ENCODE measurements at places on chromosomes 7 and 10. TPM values are rescaled to one million over a fixed set of nuclear protein-coding genes. Genes with fewer than 3 reads are reported as not detected.
A peak's percentile ranks its signal among the peaks of the same experiment; 100 is the strongest.

EPHB6 gene
- 13.1 TPM for total RNA-seq

PSMC2 gene
- 45.8 TPM for total RNA-seq

OR6B1 gene
- total RNA-seq: not detected

GPR85 gene
- total RNA-seq: not detected

ARHGEF5 gene
- 3.5 TPM for total RNA-seq

GRCh38 chr7:800692-801091 lies 31.6 kb upstream of the SUN1 start:
- H3K4me1 ChIP-seq: peaks cover 30% of the 10 kb centered on the region
- H3K36me3 ChIP-seq: no peaks in the 10 kb centered on the region
- peak overlapping the region; percentile 14 for H3K4me3 ChIP-seq
- H3K27ac ChIP-seq: peak overlapping the region; percentile 88
- no peak for DNase-seq

DNA sequence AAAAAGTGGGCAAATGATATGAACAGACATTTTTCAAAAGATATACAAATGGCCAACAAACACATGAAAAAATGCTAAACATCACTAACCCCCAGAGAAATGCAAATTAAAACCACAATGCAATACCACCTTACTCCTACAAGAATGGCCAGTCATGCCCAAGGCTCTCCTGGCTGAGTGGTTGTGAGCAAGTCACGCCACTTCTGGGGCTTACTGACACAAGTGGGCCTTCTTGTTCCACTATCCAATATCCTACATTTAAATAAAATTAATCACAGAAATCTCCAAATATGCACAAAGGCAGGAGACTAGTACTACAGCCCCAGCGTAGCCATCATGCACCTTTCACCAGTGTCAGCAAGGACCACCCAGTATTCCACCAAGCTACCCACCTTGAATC lies 181.9 kb downstream of the TNS3 start:
- peaks cover 35% of the 10 kb centered on the region for H3K36me3 ChIP-seq
- H3K27ac ChIP-seq: no peak overlapping the region
- peak; percentile 30 for DNase-seq

DNA sequence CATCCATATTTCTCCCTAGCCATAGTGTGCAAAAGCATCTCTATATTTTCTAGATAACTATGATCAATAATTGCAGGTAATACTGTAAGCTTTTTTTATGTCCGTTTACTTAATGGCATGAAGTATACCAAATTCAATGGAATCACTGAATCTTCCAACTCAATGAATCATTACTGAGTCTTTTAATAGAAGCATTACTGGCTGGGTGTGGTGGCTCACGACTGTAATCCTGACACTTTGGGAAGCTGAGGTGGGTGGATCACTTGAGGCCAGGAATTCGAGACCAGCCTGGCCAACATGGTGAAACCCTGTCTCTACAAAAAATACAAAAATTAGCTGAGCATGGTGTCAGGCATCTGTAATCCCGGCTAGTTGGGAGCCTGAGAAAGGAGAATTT lies 372.5 kb downstream of the BMPER start:
- H3K27me3 ChIP-seq: no peaks in the 10 kb centered on the region
- no peak for DNase-seq
- no peaks in the 10 kb centered on the region for H3K4me1 ChIP-seq
- H3K4me3 ChIP-seq: no peak overlapping the region
- H3K36me3 ChIP-seq: no peaks in the 10 kb centered on the region
- no peak overlapping the region for H3K27ac ChIP-seq

- no peak overlapping the region for H3K4me3 ChIP-seq
- no peak overlapping the region for H3K27ac ChIP-seq
- DNase-seq: no peak
- no peaks in the 10 kb centered on the region for H3K27me3 ChIP-seq
Measured at GRCh38 chr10:48366261-48366660, 59.8 kb downstream of the MAPK8 start.

DNA sequence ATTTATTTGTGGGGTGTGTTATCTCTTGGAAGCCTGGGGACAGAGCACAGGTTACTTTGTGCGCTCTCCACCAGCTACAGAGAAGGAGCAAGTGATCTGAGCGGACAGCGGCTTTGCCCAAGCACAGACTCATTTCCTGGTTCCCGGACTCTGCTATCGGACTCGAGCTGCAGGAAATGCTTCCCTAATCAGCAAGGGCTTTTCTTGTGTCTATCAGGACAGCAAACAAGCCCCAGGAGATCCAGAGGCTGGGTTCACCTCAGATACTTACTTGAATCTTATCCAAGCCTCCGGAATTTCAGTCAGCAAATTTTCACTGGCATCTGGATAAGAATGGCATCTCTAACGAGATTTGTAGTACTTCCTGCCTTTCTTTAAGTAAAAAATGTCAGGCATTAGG lies 27.8 kb downstream of the MRC1 start:
- no peak overlapping the region for H3K27ac ChIP-seq
- DNase-seq: no peak
- H3K4me1 ChIP-seq: no peaks in the 10 kb centered on the region
- no peak overlapping the region for H3K4me3 ChIP-seq
- no peaks in the 10 kb centered on the region for H3K27me3 ChIP-seq

DNA sequence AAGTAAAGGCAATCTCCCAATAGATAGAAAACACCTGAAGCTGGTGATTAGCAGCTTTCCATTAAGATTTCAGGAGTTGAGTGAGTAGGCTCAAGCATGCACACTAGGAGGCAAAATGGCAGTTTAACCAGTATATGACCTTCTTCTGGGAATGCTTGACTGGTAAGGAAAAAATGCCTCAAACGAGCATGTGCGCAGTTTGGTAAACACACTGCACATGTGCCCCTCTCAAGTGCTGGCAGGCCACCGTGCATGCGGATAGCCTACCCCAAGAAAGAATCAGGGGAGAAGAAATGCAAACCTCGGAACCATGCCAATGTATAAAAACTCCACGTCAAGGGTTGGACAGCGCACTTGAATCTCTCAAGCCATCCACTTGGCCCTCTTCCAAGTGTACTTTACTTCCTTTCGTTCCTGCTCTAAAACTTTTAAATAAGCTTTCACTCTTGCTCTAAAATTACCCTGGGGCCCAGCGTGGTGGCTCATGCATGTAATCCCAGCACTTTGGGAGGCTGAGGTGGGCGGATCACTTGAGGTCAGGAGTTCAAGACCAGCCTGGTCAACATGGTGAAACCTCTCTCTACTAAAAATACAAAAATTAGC lies 98.8 kb upstream of the CDK1 start:
- no peaks in the 10 kb centered on the region for H3K27me3 ChIP-seq
- H3K4me1 ChIP-seq: no peaks in the 10 kb centered on the region
- H3K4me3 ChIP-seq: no peak overlapping the region
- no peak for DNase-seq

- H3K27ac ChIP-seq: peak overlapping the region; percentile 90
- no peaks in the 10 kb centered on the region for H3K4me1 ChIP-seq
- H3K27me3 ChIP-seq: no peaks in the 10 kb centered on the region
- no peak for DNase-seq
Measured at GRCh38 chr10:22713853-22714478, 412 bp downstream of the PIP4K2A start.

- H3K36me3 ChIP-seq: no peaks in the 10 kb centered on the region
- no peaks in the 10 kb centered on the region for H3K27me3 ChIP-seq
- no peak for DNase-seq
Measured at GRCh38 chr7:5295039-5296014, 12.6 kb downstream of the SLC29A4 start.

- H3K36me3 ChIP-seq: no peaks in the 10 kb centered on the region
- no peaks in the 10 kb centered on the region for H3K27me3 ChIP-seq
- peak overlapping the region; percentile 36 for H3K27ac ChIP-seq
- no peak overlapping the region for H3K4me3 ChIP-seq
Measured at GRCh38 chr10:71243756-71244395, 31.5 kb downstream of the UNC5B start.

DNA sequence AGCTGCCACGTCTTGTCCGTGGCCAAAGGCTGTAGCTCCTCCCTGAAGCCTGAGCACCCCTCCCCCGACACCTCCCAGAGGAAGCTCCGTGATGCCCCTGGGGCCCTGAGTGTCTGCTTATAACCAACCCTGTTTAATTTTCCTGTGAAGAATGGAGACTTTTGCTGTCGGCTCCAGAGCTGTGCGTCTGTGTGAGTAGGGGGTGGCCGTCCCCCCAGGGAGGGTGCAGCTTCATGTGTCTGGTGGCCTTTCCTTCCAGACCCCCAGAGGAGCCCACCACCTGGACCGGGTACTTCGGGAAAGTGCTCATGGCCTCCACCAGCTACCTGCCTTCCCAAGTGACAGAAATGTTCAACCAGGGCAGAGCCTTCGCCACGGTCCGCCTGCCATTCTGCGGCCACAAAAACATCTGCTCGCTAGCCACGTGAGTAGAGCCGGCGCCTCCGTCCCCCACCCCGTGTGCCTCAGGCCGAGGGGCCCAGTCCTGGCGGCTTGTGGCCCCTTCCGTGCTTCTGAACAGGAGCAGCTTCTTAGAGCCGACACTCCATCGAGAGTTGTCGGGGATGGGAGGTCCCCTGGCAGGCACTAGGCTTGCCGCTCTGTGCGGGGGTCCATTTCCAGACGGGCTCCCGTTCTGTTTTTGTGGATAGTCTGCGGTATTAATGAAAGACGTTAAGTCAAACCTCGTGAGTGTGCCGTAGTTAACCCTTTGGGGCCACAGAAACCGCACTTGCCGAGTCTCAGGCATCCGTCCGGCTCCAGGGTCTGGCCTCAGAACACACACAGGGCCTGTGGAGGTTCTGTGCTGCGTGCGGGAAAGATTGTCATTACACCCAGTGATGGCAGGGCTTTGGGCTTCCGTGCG lies 37.1 kb downstream of the WIPI2 start:
- H3K4me1 ChIP-seq: no peaks in the 10 kb centered on the region
- DNase-seq: no peak
- H3K27me3 ChIP-seq: no peaks in the 10 kb centered on the region
- H3K4me3 ChIP-seq: no peak overlapping the region
- H3K36me3 ChIP-seq: peaks cover 92% of the 10 kb centered on the region

- no peaks in the 10 kb centered on the region for H3K36me3 ChIP-seq
- H3K27me3 ChIP-seq: no peaks in the 10 kb centered on the region
- H3K4me1 ChIP-seq: no peaks in the 10 kb centered on the region
- no peak overlapping the region for H3K27ac ChIP-seq
Measured at GRCh38 chr7:12961910-12962480, 274.6 kb downstream of the ARL4A start.

GRCh38 chr10:34549001-34549400 lies 266.1 kb downstream of the PARD3 start:
- peaks cover 4% of the 10 kb centered on the region for H3K4me1 ChIP-seq
- no peak overlapping the region for H3K27ac ChIP-seq

DNA sequence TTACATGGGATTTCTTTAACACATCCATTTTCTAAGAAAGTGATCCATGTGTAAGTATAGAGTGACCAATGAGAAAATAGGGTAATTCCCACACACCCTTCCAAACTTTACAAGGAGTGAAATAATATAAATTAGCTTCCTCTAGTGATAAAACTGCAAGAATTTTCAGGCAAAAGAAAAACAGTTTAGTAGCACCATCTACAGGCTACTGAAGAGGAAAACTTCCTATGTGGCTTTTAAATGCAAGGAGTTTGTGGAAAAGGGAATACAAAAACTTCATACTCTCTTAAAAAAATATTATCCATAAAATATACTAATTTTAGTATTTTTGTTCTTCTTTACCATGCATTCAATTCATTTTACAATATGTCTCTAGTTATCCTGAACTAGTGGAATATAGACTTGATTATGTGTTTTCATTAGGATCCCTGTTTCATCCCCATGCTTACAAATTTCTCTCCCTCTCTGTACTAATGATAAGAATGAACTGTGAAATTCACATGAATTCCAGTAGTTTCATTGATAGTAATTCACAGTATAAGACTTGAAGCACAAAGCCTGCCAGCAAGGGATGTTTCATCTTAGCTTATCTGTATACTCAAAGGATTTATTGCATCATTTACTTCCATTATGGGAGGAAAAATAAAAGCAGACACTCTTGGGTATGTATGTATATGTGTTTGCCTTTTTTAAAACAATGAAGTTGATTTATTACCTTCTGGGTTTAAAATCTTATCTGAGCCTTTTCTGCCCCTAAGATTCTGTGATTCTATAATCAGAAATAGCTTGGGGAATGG lies 442.9 kb downstream of the AUTS2 start:
- peaks cover 5% of the 10 kb centered on the region for H3K4me1 ChIP-seq
- H3K27ac ChIP-seq: no peak overlapping the region
- no peak overlapping the region for H3K4me3 ChIP-seq
- DNase-seq: no peak

DNA sequence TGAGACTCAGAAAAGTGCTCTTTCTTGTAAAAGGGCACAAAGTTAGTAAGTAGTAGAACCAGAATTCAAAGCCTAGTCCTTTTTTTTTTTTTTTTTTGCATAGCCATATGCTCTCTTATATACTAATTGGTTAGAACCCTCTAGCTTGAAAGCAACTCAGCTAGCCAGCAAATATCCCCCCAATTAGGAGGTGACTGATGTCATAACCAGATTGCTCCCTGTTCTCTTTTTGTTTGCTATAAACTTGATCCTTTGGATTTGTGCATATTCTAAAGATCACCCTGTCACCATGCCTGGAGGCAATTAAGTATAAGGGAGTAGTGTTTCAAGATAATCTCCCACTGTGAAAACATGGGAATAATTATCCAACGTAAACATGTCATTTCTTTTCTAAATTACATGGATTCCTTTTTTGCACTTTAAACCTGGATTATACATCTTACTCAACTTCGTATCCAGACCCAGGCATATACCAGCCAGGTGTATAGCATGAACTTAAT lies 963.4 kb downstream of the CNTNAP2 start:
- no peak for DNase-seq
- H3K36me3 ChIP-seq: no peaks in the 10 kb centered on the region
- no peaks in the 10 kb centered on the region for H3K27me3 ChIP-seq
- H3K27ac ChIP-seq: no peak overlapping the region
- no peaks in the 10 kb centered on the region for H3K4me1 ChIP-seq

- DNase-seq: no peak
- no peaks in the 10 kb centered on the region for H3K4me1 ChIP-seq
- no peaks in the 10 kb centered on the region for H3K36me3 ChIP-seq
- no peak overlapping the region for H3K27ac ChIP-seq
- no peaks in the 10 kb centered on the region for H3K27me3 ChIP-seq
Measured at GRCh38 chr10:70937661-70938060, 49.3 kb upstream of the PCBD1 start.
